ENCODE measurements at places on chromosomes 2 and 18.

GRCh38 chr2:36569267-36569856 lies 28.6 kb downstream of the FEZ2 start:
- DNase-seq: peak; percentile 31

DNA sequence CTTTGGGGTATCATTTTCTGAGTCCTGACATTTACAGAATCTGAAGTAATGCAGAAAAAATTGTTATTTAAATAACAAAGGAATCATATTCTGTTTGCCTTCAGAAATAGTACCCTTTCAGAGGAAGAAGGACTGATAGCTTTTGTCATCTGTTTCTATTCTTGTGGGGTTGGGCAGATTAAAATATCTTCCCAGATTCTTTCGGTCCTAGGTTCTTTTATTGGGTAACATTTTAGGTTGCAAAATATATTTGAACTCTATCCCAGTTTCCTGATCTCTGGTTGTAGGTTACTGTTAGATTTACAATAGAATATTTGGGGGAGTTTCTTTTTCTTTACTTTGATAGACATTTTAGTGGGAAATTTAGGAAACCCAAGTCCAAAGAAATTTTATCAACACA lies 550.5 kb downstream of the SPAG16 start:
- DNase-seq: peak; percentile 69

DNA sequence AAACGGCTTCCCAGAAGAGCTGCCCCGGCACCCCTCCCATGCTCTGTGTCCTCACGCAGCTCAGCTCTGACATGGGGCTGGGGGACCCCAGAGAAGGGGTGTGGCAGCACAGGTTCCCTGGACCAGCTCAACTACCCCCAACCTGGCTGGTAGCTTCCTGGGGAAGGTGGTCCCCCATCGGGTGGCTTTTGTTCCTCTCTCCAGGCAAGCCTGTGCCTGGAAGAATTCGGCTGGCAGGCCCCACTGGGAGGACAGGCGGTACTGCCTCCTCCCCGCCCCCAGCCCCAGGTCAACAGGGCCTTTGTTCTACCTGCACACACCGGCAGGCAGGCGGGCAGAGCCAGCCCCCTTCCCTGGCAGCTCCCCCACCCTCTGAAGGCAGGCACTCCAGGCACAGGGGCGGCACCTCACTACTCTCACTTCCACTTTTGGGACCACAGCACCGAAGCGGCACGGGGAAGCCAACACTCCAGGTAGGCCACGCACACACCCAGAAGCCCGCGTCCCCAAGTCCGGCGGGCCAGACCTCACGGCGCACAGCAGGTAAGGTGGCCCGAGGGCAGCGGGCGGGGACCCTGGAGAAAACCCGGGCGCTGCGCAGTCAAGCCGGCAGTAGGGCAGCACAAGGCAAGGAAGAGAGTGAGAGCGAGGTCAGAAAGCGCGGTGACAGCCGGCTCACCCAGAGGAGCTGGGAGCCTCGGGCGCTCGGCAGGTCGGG lies 1.3 kb downstream of the HS6ST1 start:
- DNase-seq: no peak

DNA sequence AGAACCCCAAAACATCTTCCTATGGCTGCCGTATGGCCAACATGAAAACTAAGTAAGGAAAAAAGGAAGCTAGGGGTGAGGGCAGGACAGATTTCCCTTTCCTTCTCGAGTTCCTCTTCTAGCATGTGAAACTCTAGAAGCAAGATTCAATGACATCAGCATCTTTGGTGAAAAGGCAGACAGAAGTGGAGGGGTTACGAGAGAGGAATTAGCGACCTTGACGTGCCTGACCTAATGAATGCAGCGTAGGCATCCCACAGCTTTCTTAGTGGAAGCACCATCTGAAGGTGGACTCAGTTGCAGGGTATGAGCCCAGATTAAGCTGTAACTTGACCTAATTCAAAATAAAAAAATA lies 47.9 kb upstream of the PELI1 start:
- DNase-seq: no peak

- no peak for DNase-seq
These were observed 14.0 kb downstream of the PSD4 start for GRCh38 chr2:113187771-113188170.

DNA sequence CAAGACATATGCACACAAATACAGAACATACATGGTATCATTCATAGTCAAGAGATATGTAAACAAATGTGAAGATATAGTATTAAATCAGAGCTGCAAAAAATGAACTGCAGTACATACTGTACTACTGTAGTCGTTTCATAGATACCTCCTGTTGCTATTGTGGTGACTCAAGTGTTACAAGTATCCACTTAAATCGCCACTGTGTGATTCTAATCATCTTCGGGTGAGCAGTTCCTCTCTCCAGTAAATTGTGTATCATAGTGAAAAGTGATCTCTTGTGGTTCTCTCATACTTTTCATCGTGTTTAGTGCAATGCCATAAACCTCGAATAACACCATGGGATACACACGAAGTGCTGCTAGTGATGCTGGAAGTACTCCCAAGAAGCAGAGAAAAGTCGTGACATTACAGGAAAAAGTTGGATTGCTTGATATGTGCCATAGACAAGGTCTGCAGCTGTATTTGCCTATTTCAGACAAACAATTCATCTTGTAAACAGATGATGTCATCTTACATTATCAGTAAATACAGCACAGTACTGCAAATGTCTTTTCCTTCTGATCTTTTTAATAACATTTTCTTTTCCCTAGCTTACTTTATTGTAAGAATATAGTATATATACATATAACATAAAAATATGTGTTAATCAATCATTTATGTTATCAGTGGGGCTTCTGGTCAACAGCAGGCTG lies 222.2 kb downstream of the BCL11A start:
- no peak for DNase-seq

- peak; percentile 50 for DNase-seq
These were observed 52.2 kb downstream of the COLEC12 start for GRCh38 chr18:448116-448790.

- DNase-seq: no peak
These were observed 690.9 kb upstream of the TMEFF2 start for GRCh38 chr2:192885569-192886160.

- DNase-seq: peak; percentile 65
These were observed 101.7 kb downstream of the COBLL1 start for GRCh38 chr2:164739966-164740365.

GRCh38 chr18:24735624-24736231 lies 275.3 kb downstream of the HRH4 start:
- DNase-seq: no peak

DNA sequence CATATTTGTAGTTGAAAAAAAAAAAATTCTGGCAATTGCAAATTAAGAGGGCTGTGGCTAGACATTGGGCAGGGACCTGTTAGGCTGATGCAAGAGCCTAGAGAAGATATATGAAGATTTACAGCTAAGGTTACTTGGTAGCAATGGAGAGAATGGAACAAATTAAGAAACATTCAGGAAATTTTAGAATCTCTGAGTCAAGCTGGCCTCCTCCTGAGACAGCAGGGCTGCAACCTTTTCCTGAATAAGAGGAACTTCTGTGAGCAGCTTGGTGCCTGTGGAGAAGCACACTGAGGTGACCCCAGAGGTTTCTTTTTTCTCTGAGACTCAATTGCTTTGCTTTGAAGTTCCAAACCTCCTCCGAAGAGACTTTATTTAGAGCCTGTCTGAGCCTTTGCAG lies 118.6 kb upstream of the LRATD1 start:
- peak; percentile 10 for DNase-seq

DNA sequence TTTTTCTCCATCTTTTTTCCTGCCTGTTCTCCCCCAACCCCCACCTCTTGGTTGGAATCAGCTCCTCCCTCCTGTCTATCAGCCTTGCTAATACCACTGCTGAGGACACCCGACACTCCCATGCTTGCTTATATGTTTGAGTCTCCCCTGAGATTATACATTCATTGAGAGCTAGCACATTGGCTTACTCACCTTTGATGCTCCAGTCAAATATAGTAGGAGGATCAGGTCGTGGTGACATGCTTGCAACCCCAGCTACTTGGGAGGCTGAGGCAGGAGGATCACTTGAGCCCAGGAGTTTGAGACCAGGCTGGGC lies 91.5 kb upstream of the CCBE1 start:
- peak; percentile 49 for DNase-seq

DNA sequence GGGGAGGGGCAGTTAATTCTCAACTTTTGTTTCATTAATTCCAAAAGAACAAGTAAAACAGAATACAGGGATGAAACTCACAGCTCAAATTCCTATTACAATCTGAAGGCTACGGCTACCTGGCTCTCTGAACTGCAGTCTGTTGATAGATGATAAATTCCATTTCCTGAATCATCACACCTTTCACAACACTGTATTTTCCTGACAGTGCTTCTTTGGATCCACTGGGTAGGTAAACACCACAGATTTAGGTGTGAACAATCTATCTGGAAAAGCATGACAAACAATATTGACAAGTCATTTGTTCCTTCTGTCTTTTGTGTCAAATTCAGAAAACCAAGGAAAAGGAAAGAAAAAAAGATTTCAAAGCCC lies 843.2 kb downstream of the LRRTM4 start:
- DNase-seq: no peak

DNA sequence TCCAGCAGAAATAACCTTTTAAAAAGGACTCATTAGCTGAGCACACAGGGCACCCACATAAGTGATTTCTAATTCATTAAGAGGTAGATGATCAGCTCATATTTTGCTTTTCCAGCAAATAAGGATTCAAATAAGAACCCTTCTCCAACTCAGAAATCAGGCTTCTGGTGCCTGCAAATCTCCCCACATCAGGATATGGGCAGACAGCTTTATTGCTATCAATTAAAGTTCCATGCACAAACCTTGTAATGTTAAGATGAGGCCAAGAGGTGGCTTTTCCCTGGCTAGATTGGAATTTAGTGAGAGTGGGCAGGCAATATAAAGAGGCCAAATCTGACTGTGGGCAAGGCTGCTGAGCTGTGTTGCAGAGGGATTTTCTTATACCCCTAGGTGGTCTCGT lies 193.6 kb downstream of the SH3RF3 start:
- DNase-seq: no peak

- peak; percentile 37 for DNase-seq
These were observed 42.2 kb downstream of the KLHL14 start for GRCh38 chr18:32730620-32731091.

DNA sequence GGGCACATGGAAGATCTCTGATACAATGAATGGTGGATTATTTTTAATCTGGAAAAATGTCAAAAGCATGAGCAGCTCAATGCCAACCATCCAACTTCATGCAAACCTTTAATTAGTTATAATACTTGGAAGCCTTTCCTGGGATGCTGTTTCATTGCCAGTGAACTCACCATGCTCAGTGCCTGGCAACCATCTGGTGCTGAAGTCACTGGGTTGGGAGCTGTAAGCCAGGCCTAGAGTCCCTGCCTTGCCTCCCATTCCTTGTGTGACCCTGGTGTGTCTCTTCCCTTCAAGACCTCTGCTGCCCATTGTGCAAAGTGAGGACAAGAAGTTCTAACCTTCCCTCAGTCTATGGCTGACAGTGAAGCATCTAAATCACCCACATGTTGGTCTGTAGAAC lies 458.7 kb downstream of the RNF144A start:
- no peak for DNase-seq

DNA sequence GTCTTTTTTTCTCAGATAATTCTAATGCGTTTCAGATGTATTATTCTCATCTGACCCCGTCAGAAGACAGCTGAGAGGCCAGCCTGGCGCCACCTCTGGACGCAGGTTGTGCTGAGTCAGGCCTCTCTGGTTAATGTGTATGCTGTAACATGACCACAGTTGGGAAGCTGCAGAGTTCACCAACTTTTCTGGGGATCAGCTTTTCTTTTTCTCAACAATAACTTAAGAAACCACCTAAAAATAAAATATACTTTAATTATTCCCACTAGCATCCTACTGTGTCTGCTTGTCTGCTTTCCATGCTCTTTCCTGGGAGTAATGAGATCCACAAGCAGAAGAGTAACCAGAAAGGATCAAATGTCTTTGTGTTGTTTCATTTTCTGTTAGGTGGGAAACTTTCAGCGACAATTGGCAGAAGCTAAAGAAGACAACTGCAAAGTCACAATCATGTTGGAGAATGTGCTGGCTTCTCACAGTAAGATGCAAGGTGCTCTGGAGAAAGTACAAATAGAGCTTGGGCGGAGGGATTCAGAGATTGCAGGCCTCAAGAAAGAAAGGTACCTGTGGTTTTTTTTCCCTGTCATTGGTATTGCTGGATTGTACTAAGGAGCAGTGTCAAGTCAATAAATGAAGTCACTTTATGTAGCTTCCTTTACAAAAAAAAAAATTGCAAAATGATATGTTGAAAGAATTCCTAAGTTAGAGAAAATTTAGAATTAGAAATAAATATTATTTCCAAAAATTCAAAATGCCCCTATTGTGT lies 79.8 kb downstream of the CCDC150 start:
- peak; percentile 92 for DNase-seq

DNA sequence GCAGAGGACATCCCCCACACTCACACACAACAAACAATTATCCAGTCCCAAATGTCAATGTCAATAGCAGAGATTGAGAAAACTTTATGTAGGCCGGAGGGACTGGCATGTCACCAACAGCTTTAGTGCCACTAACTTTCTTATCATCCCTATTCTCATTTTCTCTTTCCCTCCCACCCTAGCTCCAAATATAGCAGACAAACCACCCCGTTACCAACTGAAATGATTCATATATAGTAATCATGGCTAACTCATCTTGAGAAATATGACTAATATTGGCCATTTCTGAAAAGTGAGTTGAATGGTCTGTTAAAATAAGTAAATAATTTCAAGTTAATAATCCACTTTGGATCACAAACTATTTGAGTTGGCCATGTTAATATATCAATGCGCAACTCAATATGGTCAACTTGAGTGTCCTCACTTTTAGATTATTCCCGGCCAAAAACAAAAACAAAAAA lies 242.1 kb upstream of the RND3 start:
- DNase-seq: peak; percentile 45

DNA sequence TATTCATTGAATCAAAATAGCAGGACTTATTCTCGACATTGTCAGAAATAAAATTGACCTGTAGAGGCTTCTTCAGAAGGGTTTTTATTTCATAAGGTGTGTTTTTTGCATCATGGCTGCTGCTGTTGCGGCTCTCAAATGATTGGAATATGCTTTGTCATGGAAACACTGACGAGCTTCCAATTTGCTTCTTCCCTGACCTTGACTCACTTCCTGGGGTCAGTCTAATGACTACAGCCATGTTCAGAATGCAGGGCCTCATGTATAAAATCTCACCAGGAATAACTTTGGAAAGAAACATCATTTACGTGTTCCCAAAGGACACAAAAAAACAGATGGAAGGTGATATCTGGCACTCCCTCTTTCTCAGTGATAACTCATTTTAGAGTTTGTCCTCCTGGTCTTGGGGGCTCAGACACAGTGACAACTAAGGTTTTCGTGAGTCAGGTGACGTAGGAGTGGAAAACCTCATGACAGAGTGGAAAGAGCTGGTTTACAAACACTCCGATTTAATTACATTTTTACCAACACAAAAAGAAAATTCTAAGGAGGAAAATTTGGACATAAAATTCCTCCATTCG lies 467.0 kb upstream of the RAB12 start:
- DNase-seq: peak; percentile 93

- no peak for DNase-seq
These were observed 175.8 kb downstream of the AGPS start for GRCh38 chr2:177568390-177568789.

Measured in fibroblast of mammary gland (primary cell).